ENCODE measurements at places on chromosomes 11 and 22.
A peak's percentile ranks its signal among the peaks of the same experiment; 100 is the strongest.

DNA sequence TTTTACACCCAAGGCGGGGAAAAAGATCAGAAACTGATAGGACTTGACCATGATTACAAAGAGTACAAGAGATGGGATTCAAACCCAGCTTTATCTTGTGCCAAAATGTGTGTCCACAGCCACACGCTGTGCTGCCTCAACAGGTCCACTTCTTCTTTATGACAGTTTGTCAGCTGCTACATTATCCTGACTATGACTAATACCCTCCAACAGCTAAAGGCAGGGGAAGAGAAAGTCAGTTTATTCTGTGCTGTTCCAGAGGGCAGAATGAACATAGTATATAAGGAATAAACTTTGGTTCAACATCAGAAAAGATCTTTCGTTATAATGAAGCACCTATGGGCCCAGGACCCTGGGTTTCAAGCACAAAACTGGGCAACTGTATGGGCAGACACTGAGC, 668.2 kb upstream of the TENM4 start:
- no peak for DNase-seq

- no peak for DNase-seq
Measured at GRCh38 chr11:120877746-120878365, 146.0 kb upstream of the TBCEL start.

DNA sequence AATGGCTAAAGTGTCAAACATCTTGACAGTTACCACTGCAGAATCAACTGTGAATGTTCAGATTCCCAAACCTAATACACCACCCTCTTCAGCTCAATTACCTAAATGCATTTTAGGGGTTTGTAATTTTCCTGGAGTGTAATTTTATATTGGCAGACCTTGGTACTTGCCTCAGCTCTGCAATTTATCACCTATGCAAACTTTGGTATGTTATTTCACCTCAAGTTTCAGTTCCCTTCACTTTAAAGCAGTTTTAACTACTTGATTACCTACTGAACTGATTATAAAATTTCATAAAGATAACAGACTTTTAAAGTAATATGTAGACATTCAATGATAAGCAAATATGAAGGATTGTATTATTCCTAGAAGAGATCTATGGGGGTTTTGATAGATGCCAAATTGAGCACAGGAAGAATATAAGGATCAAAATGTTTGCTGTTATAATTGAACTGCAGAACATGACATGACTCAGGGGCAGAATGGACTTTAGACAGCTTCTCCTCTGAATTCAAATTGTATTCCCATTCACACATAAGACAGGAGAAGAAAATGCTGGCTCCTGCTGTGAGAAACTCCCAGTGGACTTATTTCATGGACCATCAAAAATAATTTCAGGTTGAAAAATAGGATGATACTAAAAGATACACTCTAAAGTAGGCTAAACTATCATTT, 491.5 kb upstream of the LUZP2 start:
- no peak for DNase-seq

DNA sequence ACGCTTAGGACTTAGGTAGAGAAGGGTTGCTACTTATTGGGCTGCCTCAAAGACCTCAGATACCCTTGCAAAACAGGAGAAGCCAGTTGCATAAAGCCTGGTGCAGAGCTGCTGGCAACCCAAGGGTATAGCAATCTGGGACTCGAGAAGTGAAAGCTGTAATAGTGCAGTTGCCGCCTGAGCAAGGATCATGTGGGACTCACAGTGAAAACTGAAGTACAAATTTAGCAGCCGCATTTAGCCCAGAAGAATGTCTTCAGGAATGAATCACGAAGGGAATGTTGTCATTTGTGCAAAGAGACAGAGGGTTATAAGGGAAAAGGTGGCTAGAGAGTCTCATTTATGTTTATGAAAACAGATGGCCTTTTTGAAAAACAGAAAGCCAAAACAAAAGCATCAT, 267.2 kb downstream of the TENM4 start:
- DNase-seq, result no peak

DNA sequence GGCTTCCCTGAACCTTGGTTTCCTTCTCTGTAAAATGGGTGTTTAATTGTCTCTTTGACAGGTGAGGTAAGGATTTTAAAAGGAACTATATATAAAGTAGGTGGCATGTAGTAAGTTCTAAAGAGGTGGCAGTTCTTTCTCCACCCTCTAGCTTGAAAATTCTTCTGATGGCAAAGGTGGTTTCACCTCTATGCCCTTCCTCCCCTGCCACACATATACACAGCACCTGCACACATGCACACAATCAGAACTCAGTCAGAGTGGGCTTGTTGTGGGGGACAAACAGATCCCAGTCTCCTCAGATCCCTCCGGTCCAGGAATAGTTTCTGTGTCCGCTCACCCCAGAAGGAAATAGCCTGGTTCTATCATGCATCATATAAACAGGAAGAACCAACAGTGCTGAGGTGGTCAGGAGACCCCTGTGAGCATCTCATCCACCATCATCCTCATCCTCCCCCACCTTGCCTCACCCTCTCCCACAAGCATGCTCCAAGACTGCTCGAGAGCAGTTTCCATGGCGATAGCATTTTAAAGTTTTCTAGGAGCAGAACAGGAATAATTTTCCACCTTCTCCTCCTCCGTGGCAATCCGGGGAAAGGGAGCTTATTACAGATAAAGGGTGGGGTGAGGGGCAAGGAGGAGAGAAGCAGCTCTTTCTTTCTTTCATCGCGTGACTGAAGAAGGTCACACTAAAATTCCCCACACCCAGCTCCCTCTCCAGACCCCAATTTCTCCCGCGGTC, 123.6 kb downstream of the CHST1 start:
- no peak for DNase-seq

DNA sequence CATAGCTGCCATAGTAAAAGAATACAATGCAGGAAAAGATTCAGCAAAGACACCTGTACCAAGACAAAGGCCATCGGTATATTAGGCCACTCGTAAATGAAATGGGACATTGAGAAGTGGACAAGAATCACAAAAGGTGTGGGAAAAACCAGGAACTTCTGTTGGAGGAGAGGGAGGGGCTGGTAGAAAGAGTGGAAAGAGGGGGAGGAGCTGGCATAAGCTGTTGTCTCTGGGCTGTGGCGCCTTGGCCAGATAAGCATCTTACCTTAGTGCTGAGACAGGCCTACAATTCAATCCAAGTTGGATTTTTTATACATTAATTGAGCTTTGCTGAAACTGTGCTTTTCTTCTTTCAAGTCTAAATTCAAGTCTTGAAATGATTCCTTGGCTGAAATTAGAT, 37.1 kb downstream of the ZNF202 start:
- DNase-seq, result no peak

DNA sequence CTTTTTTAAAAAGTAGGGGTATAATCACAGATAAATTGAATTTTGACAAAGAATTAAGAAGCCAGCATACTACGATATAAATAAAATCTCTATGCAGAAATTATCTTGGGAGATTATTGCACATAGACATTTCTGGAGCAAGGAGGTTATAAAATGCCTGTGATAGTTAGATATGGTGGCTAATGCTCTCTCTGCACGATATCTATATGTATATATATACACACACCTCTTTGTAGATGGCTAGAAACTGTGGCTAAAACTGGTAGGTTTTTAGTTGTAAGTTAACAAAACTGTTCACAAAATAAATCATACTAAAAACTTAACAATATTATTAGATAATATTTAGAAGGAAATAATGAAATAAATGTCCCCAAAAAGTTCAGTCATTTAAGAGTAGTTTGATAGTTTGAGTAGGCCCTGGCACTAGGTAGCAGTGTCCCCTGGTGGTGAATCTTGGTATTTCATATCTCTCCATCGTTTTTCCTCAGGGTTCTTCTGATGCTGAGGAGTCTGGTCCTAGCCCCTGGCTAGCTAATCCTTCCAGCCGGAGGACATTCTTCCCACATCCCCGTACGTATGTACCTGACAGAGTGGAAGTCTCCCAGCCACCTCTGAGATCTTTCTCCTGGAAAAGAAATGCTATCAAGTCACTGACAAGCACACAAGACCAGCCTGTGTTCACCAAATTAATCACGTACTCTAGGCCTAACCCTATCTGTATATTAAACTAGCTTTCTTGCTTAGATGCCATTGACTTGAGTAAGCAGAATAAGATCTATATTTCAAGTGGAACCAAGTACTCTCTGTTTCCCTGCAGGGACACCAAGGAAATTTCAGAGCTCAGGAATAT, 32.2 kb downstream of the ART5 start:
- DNase-seq, result peak; percentile 67

DNA sequence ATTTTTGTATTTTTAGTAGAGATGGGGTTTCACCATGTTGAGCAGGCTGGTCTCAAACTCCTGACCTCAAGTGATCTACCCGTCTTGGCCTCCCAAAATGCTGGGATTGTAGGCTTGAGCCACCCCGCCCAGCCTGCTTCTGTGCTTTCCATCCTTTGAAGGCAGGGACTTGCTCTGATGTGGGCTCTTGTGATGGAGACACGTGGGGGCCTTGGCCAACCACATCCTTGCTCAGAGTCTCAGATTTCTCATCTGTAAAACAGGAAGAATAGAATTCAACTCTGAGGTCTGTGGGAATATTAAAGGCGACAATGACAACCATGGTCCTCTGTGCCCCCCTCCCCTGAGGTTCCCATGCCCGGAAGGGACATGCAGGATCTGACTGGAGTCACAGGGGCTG, 3.8 kb upstream of the GGA1 start:
- DNase-seq, result peak; percentile 30

- DNase-seq, result no peak
Measured at GRCh38 chr11:1340111-1340510, 30.7 kb upstream of the TOLLIP start.

GRCh38 chr22:17945888-17946648, 78.3 kb downstream of the MICAL3 start:
- DNase-seq, result no peak

GRCh38 chr11:72821221-72821919, 7.2 kb downstream of the ATG16L2 start:
- DNase-seq, result no peak

DNA sequence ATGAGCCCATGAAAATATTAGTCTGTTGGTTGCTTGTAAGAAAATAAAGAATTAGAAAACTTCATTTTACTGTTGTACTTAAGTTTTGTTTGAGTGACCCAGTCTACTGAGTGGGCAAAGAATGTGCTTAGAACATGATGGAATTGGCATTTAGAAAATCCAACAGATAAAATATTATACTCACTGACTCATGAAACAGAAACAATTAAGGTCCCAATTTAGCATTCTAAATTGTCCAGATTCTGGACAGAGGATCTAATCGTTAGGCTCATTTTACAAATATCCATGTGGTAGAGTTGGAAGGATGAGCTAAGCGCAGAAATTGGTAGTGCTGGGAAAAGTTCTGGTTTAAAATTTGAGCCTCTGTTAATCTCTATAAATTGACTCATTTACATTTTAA, 45.4 kb downstream of the METTL15 start:
- no peak for DNase-seq

DNA sequence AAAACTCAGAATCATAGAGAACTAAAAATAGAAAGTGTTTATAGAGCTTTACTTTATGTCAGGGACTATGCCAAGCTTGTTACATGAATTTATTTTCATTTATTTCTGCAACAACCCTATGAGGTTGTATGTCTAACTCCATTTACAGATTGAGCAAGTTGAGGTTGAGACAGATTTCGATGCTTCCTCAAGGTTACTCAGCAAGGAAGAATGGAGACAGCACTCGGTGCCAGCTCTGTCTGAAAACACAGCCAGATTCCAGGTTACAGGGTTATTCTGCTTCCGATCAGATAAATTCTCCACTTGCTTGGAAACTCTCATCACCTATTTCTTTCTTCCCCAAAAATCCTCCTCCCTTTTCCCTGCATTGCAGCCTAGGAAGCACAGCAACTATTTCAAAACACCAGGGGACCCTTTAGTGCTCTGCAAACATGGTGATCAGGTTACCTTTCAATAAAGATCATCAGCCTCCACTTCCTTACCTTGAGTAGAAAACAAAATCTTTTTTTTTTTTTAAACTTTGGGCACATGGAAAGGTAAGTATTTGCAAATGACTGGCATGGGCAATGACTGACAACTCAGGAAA, 7.0 kb downstream of the MMP3 start:
- DNase-seq, result no peak

- DNase-seq, result no peak
Measured at GRCh38 chr22:48314073-48314472, 1513.6 kb downstream of the BRD1 start.

- no peak for DNase-seq
Measured at GRCh38 chr11:3103076-3103475, 45.9 kb upstream of the CARS1 start.

- DNase-seq, result peak; percentile 68
Measured at GRCh38 chr11:57368106-57368844, 12.7 kb downstream of the PRG3 start.

DNA sequence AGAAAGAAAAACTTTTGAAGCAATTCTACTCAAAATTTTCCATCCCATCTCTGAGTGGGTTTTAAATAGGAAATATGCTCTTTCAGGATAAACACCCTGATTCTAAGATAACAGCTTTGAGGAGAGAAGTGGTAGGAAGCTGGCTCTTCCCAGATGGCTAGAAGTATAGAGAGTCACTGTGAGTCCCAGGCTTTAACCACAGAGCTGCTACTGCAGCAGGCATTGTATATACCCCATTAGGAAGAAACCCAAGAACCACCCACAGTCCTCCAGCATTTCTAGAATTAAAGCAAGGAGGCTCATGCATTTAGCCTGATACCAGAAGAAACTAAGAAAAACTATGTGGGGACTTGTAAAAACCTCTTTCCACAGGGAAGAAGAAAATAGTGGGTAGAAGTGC, 1405.6 kb upstream of the TENM4 start:
- DNase-seq, result no peak

- no peak for DNase-seq
Measured at GRCh38 chr11:10838083-10838482, 19.8 kb downstream of the ZBED5 start.

- no peak for DNase-seq
Measured at GRCh38 chr22:49961005-49961600, 531 bp downstream of the PIM3 start.

DNA sequence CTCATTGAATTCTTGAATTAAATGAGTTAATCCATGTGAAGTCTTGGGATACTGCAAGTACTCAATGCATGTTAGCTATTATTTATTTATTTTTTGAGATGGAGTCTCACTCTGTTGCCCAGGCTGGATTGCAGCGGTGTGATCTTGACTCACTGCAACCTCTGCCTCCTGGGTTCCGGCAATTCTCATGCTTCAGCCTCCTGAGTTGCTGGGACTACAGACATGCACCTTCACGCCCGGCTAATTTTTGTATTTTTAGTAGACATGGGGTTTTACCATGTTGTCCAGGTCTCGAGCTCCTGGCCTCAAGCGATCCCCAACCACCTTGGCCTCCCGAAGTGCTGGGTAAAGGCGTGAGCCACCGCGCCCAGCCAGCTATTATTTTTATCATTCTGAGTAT, 9.4 kb downstream of the MMP7 start:
- no peak for DNase-seq

DNA sequence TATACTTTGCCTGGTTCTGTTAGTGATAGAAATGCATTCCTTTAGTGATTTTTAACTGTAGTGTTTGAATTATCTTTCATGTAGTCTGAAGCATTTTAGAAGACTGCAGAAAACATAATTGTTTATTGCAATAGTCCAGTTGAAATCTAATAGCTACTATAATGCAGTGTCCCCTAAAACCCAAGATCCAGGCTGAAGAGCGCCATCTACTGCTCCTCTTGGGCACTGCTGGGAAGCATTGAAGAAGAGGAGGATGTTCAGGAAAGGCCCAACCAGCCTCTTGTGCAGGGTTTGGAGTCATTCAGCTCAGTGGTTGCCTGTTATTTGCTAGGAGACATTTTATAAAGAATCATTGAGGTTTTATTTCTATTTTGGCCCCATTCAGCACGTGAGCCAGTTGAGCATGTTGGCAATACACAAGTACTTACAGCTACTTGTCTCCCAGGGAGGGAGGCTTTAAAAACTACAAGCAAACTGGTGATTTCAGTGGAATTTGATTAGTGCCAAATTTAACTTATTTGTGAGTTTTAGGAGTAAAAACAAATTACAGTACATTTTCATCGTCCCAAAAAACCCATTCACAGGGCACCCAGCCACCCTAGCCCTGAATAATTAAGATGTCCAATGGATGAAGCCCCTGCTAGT, 74.9 kb upstream of the HORMAD2 start:
- DNase-seq, result peak; percentile 83

All from KBM-7 (cell line).